ENCODE measurements at places on chromosomes 3 and 15. TPM values are rescaled to one million over a fixed set of nuclear protein-coding genes. Genes with fewer than 3 reads are reported as not detected.
A peak's percentile ranks its signal among the peaks of the same experiment; 100 is the strongest.

GRCh38 chr15:100901296-100901695, 17.9 kb upstream of the LRRK1 start:
- H3K27me3 ChIP-seq, result peaks cover 22% of the 10 kb centered on the region
- H3K4me3 ChIP-seq, result no peak overlapping the region
- H3K27ac ChIP-seq, result no peak overlapping the region
- no peaks in the 10 kb centered on the region for H3K4me1 ChIP-seq
- DNase-seq, result no peak
- H3K36me3 ChIP-seq, result no peaks in the 10 kb centered on the region

DNA sequence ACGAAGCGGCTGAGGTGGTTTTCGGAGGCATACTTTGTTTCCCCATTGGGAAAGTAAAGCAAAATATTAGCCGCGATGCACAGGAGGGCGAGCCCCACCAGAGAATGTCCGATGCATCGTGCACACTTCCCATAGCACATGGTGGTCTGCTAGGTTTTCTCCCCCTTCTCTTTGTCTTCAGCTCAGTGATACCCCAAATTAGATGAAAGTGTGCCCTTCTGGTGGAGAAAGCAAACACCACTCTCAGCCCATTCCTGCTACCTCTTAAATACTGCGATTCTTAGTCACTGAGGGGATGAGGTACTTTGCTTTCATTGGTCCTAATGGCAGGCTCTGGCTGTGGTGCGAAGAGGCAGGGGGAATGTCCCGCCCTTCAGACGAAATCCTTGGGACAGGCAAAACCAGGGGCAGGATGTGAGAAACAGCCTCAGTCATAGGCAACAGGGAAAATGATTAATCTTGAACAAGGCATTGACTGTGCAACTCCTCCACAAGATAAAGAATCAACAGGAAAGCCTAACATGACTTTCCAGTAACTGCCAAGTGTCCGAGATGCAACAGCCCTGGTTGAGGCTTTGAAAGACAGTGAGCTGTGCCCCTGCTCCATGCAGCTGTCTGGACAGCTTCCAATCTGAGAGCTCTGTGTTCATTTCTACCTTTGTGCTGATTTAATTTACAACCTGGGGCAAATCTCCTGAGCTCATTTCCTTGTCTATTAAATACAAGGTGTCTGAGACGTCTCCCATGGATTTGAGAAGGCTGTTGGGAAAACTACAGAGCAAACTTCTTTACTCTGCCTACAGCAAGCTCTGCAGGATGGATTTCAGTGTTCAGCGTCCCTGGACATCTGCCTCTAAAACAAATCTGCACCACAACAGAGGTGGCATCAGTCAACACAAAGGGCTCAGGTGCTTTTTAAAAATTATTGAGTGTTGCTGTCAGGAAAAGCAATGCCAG, at the start of gene TM4SF1:
Gene TM4SF1, minus strand, starts transcription at position 242 of the 957 bp plus-strand sequence. Its CDS starts 102 bp downstream, at position 140.
- no peak for DNase-seq
- H3K36me3 ChIP-seq, result no peaks in the 10 kb centered on the region
- peaks cover 4% of the 10 kb centered on the region for H3K4me1 ChIP-seq
- H3K27ac ChIP-seq, result no peak within 1 kb of the TSS
- no peak within 1 kb of the TSS for H3K4me3 ChIP-seq
- peaks cover 11% of the 10 kb centered on the region for H3K27me3 ChIP-seq

DLEC1 gene
- total RNA-seq, result 0.43 TPM

SAXO2 gene
- total RNA-seq, result 1.1 TPM

ZMYND10 gene
- 1.2 TPM for total RNA-seq

GRCh38 chr3:10753964-10754363, 62.1 kb upstream of the SLC6A11 start:
- H3K36me3 ChIP-seq, result no peaks in the 10 kb centered on the region
- H3K27ac ChIP-seq, result no peak overlapping the region
- peak; percentile 38 for DNase-seq
- peaks cover 38% of the 10 kb centered on the region for H3K27me3 ChIP-seq
- H3K4me3 ChIP-seq, result no peak overlapping the region

- H3K36me3 ChIP-seq, result peaks cover 28% of the 10 kb centered on the region
- H3K27ac ChIP-seq, result peak overlapping the region; percentile 100
- peak overlapping the region; percentile 71 for H3K4me3 ChIP-seq
- peak; percentile 35 for DNase-seq
- H3K27me3 ChIP-seq, result no peaks in the 10 kb centered on the region
- peaks cover 91% of the 10 kb centered on the region for H3K4me1 ChIP-seq
These were observed 7.3 kb downstream of the ARL6IP5 start for GRCh38 chr3:69092030-69092516.

- no peaks in the 10 kb centered on the region for H3K27me3 ChIP-seq
- DNase-seq, result no peak
- H3K4me1 ChIP-seq, result no peaks in the 10 kb centered on the region
These were observed 290.2 kb upstream of the KCNMB2 start for GRCh38 chr3:178246004-178246403.

DNA sequence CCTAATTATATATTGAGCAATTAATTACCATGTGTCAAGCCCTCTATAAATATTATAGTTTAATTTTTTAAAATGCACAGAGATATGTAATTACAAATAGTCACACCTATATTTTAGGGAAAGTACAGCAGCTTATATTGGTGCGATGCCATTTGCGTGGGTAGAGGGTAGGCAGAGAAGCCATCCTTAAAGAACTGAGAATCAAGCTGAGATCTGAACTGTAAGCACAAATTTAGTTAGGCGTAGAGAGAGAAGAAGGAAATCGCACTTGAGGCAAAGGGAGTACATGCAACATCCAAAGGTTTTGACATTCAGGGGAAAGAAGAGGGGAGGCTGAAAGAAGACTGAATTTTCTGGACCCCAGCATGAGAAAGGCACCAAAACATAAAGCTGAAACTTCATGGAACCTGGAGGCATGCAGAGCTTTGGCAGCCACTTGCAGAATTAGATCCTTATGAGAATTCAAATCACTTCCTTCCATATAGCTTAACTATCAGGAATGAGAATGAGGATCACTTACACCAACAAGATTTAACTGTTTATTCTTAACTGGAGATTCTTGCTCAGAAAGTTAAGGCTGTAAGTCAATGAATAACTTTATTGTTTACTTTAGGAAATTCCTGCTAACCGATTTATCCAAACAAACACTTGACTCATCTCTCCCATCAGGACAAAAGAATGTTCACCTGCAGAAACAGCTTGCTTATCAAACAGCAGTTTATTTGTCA, 114.3 kb downstream of the TGFBR2 start:
- no peak for DNase-seq
- H3K4me3 ChIP-seq, result no peak overlapping the region
- H3K36me3 ChIP-seq, result peaks cover 1% of the 10 kb centered on the region
- H3K27me3 ChIP-seq, result no peaks in the 10 kb centered on the region
- no peaks in the 10 kb centered on the region for H3K4me1 ChIP-seq

DNA sequence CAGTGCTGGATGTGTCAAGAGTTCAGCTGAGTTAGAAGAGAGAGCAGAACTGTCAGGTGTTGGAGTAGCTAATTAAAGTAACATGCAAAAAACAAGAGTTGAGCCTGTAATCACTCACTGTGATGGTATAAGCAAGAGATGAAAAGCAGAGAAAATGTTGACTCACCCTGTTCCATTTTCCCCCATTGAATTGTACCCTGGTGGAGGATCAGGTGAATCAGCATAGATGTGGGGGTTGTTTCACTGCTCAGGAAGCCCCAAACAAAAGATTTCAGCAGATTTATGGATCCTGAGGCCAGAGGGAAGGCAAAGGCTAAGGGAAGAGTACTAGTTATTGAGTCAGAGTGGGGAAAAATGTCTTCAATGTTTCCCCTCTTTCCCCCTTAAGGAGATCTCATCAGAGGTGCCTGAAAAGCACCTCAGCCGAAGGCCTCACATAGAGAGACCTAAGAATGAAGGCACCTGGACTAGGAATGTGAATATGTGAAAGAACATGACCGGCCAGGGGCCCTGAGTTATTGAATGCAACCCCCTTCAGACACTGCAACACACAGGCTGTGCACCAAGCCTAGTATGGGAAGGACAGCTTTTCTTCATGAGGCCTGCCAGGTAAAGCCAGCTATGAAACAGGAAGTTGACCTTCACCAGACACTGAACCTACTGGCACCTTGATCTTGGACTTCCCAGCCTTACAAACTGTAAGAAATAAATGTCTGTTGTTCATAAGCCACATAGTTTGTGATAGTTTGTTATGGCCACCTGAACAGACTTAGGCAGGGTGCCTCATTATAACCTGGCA, 90.1 kb downstream of the TMCO5A start:
- H3K27me3 ChIP-seq, result no peaks in the 10 kb centered on the region
- no peaks in the 10 kb centered on the region for H3K4me1 ChIP-seq
- H3K36me3 ChIP-seq, result no peaks in the 10 kb centered on the region
- no peak overlapping the region for H3K27ac ChIP-seq
- H3K4me3 ChIP-seq, result no peak overlapping the region
- no peak for DNase-seq

DNA sequence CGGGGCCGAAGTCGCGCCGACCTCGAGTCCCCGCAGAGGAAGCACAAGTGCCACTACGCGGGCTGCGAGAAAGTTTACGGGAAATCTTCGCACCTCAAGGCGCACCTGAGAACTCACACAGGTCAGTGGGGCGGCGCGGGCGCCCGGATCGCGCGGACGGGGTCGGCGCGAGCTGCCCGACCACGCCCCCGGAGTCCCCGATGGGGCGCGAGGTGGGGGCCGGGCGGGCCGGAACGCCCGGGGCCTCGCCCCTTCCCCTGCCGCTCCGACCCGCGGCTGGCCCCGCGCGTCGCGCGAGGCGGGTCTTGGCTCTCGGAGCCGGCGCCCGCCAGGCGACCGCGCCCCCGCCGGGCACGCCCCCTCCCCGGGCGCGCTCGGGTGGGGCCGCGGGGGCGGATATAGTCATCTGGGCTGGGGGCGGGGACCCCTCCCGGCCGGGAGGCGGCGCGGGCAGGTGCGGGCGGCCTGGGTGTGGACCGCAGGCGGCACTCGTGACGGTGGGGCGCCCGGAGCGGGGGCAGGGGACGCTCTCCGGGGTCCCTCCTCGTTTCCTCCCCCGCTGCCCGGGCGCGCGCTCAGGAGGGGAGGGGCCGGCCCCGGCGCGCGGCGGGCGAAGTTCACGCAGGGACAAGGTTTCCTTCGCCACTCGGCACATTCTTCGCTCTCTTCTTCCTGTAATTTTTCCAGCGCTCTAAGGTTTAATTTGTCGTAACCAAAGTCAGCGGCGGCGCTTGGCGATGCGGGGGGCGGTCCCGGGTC, 1.2 kb downstream of the KLF13 start:
- H3K4me1 ChIP-seq, result peaks cover 68% of the 10 kb centered on the region
- DNase-seq, result peak; percentile 78
- H3K27ac ChIP-seq, result peak overlapping the region; percentile 82
- peak overlapping the region; percentile 98 for H3K4me3 ChIP-seq

FOXL2 gene
- 0.12 TPM for total RNA-seq

SLCO2A1 gene
- total RNA-seq, result not detected

RYR3 gene
- total RNA-seq, result not detected

DNA sequence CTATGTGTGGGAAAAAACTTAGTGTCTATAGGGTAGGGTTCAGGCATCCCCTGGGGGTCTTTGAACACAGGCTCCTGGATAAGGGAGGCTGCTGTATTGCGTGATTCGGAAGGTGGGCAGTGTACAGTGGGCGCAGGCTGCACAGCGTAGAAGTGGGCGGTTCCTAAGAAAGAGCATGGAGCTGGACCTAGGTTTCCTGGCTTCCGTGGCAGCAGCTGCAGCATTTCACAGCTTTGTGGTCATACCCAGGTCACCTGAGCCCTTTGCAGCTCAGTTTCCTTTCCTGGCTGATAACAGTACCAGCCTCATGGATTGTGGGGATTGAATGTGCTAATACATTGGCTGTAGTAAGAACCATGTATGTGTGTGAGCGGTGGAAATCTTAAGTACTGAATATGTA, 22.2 kb downstream of the CFAP100 start:
- H3K4me1 ChIP-seq, result peaks cover 5% of the 10 kb centered on the region
- no peaks in the 10 kb centered on the region for H3K36me3 ChIP-seq
- peaks cover 12% of the 10 kb centered on the region for H3K27me3 ChIP-seq
- no peak overlapping the region for H3K4me3 ChIP-seq

DNA sequence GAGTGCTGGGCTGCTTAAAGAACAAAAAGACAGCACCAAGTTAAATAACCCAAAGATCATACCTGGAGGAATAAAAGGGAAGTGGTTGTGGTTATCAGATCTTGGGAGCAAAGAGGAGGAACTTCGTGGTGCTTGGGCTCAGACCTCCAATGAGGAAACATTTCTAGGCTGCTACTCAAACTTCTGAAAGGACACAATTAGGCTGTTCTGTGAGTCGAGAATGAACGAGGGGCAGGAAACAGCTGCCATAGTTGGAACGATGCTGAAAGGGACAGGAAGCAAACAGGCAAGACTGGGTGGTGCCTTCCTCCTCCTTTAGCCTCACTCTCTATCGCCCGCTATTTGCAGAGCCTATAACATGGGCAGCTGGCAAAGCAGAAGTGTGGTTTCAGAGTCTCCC, 276.3 kb upstream of the ARRDC4 start:
- H3K27me3 ChIP-seq, result peaks cover 6% of the 10 kb centered on the region
- no peak overlapping the region for H3K4me3 ChIP-seq
- H3K4me1 ChIP-seq, result no peaks in the 10 kb centered on the region
- no peaks in the 10 kb centered on the region for H3K36me3 ChIP-seq

GRCh38 chr3:57890874-57891273, 117.3 kb upstream of the FLNB start:
- H3K4me3 ChIP-seq, result no peak overlapping the region
- DNase-seq, result no peak
- H3K27ac ChIP-seq, result no peak overlapping the region
- peaks cover 1% of the 10 kb centered on the region for H3K36me3 ChIP-seq

DNA sequence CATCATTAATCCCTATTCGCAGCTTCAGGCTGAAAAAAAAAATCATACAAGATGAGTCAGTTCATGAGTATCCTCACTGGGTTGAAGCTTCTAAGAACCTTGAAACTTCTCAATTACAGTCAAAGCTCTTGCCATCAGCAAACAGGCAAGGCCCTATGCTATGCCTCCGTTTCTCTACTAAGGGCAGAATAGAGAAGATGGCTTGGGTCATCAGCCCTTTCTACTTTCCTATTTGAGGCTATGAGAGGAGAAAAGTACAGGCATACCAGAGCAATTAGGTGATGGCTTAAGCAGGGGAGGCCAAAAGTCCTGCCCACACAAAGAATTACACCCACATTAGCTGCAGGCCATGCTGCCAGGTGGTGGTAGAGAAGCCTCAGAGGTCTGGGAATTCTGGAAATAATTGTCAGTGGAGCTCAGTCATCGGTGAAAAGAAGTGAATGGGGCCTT, 89.0 kb downstream of the MRPL46 start:
- H3K4me3 ChIP-seq, result no peak overlapping the region
- no peak overlapping the region for H3K27ac ChIP-seq
- no peaks in the 10 kb centered on the region for H3K36me3 ChIP-seq
- peaks cover 55% of the 10 kb centered on the region for H3K27me3 ChIP-seq
- no peak for DNase-seq
- H3K4me1 ChIP-seq, result peaks cover 19% of the 10 kb centered on the region

STAC gene
- total RNA-seq, result not detected

- no peaks in the 10 kb centered on the region for H3K4me1 ChIP-seq
- no peak overlapping the region for H3K4me3 ChIP-seq
- H3K27me3 ChIP-seq, result no peaks in the 10 kb centered on the region
- no peaks in the 10 kb centered on the region for H3K36me3 ChIP-seq
- no peak overlapping the region for H3K27ac ChIP-seq
These were observed 26.6 kb upstream of the PLXNA1 start for GRCh38 chr3:126956361-126956760.
